HFF-Myc (cell line): ENCODE measurements at places on chromosomes 5 and 9.
A peak's percentile ranks its signal among the peaks of the same experiment; 100 is the strongest.

- no peak for DNase-seq
Observed at GRCh38 chr9:135788576-135789300, 86.8 kb downstream of the KCNT1 start.

- no peak for DNase-seq
Observed at GRCh38 chr5:170361616-170362015, 27.6 kb downstream of the KCNMB1 start.

- DNase-seq: no peak
Observed at GRCh38 chr9:61666849-61667371, 477.1 kb downstream of the SPATA31A7 start.

GRCh38 chr5:180607861-180608571, 16.7 kb upstream of the SCGB3A1 start:
- no peak for DNase-seq

DNA sequence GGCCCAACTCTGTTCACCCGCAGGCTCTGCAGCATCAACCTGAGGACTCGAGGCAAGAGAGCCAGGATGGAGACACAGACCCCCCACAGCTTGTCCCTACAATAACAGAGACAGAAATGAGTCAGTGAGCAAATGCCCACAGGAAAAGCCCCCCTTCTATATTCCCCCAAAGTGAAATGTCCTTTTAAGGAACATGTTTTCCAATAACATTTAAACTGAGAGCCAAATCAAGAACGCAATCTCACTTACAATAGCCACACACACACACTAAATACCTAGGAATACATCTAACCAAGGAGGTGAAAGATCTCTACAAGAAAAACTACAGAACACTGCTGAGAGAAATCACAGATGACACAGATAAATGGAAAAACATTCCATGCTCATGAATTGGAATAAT, 49.0 kb downstream of the TEX10 start:
- DNase-seq: no peak

DNA sequence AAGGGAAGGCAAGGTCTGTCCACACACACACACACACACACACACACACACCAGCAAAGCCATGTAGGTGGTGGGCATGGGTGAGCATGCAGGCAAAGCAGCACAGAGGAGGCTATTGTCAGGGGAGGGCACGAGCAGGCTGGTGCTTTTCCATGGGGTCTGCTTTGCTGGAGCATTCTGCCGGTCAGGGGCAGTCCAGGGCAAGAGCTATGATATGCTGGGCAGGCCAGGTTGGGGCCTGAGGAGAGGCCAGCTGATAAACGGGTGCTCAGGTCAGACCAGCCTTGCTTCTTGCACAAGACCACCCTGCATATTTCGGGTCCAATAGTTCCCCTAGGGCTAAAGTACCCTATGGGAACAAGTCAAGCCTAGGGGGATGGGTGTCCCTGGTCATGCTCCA, 253.9 kb upstream of the DMAC1 start:
- no peak for DNase-seq

DNA sequence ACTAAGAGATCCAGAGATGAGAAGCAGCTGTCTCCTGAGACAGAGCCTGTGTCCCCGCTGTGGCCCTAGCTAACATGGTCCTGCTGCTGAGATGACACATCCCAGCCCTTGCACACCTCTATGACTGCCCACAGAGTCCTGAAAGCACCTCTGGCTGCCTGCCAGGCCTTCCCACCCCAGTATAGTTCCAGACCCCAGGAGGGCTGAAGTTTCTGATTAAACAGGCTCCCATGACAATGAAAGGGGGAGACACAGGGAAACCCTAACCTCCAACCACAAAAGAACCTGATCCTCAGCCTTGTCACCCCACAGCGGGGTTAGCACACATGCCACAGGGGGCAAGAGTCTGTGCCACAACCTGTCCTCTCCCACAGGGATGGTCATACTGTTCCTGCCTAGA, 15.6 kb downstream of the CIZ1 start:
- DNase-seq: no peak

GRCh38 chr5:472076-472655, 29.2 kb downstream of the EXOC3 start:
- no peak for DNase-seq

- DNase-seq: peak; percentile 61
Observed at GRCh38 chr9:14030375-14031059, 283.4 kb downstream of the NFIB start.

- no peak for DNase-seq
Observed at GRCh38 chr9:79829566-79830302, 258.0 kb downstream of the TLE4 start.

- no peak for DNase-seq
Observed at GRCh38 chr9:77892955-77893514, 138.6 kb downstream of the GNAQ start.

DNA sequence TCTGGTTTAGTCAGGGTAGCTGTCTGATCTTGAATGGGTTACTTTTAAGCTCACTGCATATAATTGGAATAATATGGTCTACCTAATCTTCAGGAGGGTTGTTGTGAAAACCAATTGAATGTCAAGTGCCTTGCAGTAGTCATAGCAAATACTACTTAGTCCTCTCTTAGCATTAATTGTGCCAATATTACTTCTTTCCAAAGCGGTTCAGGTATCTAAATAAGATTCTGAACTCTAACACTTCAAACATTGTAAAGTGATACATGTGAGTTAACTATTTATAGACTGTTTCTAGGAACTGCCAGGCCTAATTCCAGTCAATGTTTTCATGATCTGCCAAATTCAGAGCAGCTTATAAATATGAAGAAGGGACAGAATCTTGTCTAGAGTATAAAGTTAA, 140.2 kb downstream of the SH3GL2 start:
- no peak for DNase-seq

- no peak for DNase-seq
Observed at GRCh38 chr9:136890661-136891060, 4.3 kb downstream of the TRAF2 start.

GRCh38 chr9:76873056-76873792, 32.7 kb downstream of the PRUNE2 start:
- no peak for DNase-seq

- no peak for DNase-seq
Observed at GRCh38 chr5:148897842-148898241, 71.4 kb downstream of the ADRB2 start.

GRCh38 chr5:130994496-130995253, 170.4 kb downstream of the HINT1 start:
- no peak for DNase-seq

DNA sequence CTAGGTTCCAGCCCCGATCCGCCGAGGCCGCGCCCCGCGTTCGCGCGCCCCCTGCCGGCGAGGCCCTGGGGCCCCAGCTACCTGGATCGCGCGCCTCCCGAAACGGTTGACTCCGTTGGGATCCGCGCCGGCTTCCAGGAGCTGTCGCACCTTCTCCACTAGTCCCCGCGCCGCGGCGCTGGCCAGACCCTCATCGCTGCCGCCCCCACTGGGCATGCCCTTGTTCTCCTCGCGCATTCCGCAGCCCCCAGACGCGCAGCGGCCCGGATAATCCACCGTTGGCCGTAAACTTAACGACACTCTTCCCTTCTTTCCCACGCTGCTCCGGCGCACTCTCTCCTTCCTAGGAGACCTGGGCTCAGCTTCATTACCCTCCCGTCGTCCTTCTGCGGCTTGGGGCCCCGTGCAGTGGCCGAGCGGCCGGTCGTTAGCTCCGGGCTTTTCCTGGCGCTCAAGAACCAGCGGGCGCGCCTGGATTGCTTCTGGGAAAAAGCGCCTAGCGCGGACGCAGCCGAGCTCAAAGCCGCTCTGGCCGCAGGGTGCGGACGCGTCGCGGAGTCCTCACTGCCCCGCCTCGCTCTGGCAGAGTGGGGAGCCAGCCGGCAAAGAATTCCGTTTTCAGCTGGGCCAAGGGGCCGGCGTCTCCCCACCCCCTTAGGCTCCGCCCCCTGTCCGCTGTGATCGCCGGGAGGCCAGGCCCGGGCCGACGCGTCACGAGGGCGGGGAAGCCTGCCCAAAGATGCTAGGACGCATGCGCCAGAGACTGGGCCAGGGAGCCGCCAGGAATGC, at the start of gene CDKN2B:
Gene CDKN2B (minus strand): TSS at position 589 of the 789 bp plus-strand sequence. CDS start 352 bp downstream, at position 237.
- DNase-seq: peak; percentile 83

DNA sequence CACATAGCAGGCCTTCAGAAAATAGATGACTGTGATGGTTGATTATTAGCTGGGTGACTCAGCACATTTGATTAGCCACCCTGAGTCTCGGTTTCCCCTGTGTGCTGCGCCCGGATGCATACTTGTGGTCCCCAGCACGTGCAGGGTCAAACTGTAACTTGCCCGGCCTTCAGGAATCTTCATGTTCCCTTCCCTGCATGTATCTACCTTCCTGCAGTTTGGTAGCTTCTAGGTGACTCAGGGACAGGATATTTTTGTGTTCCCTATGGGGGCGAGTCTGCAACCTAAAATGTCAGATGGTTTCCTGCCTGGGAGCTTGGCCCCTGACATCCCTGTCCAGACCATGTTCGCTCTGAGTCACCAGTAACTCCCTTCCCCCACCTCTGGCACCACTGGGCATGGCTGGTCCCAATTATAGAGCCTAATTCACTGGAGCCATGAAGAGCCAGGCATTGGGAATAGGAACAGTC, 13.2 kb downstream of the PTGS1 start:
- DNase-seq: peak; percentile 81

- no peak for DNase-seq
Observed at GRCh38 chr5:158534203-158534602, 565.5 kb downstream of the EBF1 start.

DNA sequence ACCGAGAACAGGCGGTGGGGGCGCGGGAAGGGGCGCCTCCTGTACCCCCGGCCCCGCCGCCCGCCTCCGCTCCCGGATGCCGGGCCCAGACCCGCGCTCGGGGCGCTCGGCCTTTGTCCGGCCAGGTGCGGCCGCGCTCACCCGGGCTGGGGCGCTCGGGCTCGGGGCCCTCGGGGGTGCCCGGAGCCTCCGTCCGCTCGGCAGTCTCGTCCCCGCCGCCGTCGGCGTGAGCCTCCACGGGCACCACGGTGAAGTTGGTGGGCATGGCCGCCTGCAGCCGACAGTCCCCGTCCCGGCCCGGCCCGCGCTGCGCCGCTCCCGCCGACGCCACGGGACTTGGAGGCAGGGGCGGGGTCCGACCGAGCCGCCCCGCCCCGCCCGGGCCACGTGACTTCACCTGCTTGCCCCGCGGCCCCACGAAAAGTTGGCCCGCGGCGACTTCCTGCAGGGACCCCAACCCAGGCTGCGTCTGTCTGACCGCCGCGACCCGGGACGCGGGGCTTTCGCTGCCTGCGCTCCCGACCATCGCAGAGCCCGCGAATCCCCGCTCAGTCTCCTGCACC, at the start of gene SLC12A7:
Gene SLC12A7 (minus strand): TSS at position 337 of the 563 bp plus-strand sequence. CDS start 72 bp downstream, at position 265.
- no peak for DNase-seq

- DNase-seq: no peak
Observed at GRCh38 chr5:79750611-79751510, 61.2 kb downstream of the CMYA5 start.

DNA sequence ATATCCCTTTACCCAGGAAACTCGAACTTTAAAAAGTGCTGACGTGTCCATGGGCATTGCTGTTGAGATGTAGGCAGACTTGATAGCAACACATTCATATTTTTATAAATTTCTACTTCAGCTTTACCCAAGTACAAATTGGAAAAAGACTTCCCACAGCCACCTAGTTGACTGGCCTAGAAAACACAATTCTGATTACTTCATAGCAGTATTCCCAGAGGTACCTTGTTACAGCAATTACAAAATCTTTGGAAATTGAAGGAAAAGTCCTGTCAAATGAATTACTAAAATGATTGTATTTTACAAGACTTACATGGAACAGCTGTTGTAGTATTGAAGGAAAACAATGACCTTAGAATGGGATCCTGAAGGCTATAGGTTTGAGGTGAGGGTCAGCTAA, 130.7 kb upstream of the NREP start:
- DNase-seq: no peak

DNA sequence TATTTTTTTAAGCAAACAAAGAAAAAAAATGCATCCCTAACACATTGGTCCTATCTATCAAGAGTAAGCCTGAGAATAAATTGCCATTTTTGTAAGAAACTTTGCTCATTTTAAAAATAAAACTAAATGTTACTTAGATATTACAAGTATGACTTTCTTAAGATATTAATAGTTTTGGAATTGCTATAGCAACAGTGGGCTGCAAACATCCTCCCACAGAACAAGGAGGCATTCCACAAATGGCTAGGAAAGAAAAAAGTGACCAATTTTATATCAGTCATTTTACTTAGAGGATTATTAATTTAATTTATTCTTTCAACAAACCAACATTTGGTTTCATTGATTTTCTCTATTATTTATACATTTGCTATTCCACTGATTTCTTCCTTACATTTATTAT, 63.7 kb downstream of the LURAP1L start:
- DNase-seq: no peak

GRCh38 chr5:77921094-77921768, 145.1 kb upstream of the TBCA start:
- no peak for DNase-seq

DNA sequence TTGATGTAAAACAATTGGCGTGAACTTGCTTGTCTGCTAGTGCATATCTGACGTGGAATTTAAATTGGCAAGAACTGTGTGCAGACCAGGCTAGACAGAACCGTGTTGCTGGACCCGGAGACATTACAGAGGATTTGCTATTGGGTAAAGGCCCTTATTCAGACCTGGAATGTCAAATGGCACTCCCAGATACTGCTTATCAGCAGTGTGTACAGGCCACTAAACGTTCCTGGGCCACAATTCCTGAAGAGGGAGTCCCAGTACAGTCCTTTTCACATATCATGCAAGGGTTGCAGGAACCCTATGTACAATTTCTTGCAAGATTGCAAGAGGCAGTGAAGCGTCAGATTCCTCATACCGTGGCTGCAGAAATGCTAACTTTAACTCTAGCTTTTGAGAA, 13.5 kb upstream of the MCCC2 start:
- DNase-seq: no peak

- no peak for DNase-seq
Observed at GRCh38 chr9:129609486-129610212, 11.3 kb downstream of the C9orf50 start.

GRCh38 chr9:94031380-94031779, 52.9 kb upstream of the PTPDC1 start:
- DNase-seq: no peak

DNA sequence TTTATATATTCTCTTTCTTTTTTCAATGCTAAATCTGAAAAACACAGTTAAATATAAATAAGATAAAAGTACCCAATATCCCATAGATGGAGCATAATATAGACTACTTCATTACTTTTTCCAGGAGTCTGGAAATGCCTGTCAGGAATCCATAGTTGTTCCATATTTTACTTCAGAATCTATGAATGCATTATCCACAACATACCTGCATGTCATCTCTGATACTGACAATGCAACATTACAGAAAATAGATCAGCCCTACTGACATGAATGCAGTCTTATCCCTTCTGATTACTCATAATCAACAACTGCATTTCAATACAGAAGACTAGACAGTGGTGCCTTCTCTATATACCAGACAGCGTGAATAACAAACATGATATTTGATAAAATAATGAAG, 517.6 kb downstream of the PTPRD start:
- no peak for DNase-seq

- DNase-seq: no peak
Observed at GRCh38 chr5:153793699-153794098, 245.0 kb downstream of the FAM114A2 start.

GRCh38 chr9:127077644-127077946, 44.8 kb downstream of the ANGPTL2 start:
- no peak for DNase-seq
